ENCODE measurements at places on chromosomes 2 and 18.

DNA sequence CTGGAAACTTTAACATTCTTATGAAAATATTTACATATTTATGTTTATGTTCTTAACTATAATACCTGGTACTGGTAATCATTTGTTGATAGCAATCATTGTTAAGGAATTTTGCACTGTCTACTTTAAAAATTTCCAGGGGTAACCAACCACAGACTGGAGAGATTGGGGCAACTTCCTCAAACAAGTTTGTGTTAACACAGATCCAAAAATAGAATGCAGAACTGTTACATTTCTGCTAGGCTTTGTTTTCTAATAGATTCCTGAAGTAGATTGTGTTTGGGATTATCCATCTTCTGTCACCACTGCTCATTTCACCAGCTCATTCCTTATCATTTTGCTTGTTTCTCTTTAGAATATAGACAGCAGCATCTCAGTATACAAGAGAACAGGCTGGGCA is 23.7 kb downstream of the RNF125 start:
- DNase-seq, result no peak

DNA sequence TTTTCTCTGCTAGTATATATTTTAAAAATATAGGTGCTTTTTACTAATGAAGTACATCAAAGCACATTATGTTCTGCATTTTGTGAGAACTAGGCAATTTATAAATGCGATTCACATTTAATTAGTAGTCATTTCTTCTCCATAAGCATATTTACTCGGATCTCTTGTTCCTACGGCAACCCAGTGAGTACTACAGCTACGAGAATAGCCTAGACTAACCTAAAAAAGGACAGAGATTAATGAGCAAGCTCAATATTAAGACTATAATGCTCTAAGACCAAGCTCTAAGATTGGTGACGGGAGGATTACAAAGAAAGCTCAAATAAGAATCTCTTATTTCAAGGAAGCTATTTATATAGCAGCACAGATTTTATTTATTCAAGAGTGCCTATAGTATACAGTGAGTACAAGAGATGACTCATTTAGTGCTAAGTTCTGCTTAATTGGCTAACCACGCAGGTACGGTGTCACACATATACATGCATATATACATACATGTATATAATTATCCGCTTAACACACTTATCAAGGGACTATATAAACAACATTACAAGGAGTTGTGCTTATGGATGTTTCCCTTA is 364.7 kb downstream of the GPD2 start:
- no peak for DNase-seq

DNA sequence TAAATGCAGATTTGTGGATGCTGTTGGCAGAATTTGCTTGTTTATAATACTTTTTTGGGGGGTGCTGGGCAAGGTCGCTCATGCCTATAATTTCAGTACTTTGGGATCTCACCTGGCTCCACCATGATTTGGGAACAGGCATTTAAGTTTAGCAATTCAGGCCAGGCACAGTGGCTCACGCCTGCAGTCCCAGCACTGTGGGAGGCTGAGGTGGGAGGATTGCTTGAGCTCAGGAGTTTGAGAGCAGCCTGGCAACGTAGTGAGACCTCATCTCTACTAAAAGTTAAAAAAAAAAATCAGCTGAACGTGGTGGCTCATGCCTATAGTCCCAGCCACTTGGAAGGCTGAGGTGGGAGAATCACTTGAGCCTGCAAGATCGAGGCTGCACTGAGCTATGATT is 20.7 kb downstream of the TANC1 start:
- no peak for DNase-seq

GRCh38 chr2:237919593-237919992 is 47.2 kb upstream of the UBE2F start:
- no peak for DNase-seq

DNA sequence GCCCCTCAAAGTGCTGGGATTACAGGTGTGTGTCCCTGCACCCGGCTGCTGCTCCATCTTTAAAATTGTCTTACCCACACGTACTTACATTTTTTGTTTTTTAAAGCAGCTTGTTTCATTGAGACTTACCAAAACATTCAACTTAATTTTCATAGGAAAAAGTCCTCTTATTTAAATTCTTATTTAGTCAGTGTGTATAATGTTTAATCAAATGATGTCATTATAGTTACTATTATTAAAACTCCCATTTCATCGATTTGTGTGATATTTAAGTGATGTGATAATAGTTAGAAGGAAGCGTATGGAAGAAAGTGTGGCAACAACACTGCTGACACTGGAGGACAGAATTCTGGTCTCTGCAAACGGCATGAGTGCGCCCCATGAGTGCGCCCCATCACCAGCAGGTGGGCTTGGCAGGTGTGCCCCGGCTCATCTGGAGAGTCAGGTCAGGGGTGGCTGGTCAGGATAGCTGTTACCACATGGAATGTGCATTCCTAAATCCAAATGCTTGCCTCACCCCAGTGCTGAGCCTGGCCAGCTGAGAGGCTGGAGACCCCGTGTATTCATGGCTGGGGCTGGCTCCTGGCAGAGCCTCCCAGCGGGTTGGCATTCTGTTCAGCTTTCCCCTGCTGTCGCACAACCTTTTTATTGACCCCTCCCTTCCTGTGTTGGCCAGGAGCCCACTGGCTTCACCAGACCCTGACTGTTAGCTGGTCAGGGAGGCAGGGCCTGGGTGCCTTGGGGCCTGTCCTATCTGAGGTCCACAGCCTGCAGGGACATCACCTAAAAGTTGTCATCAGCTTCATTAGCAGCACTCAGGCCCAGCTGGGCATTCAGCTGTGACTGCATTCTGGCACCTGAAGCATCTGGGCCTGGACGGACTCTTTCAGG is 79.7 kb downstream of the AGAP1 start:
- DNase-seq, result no peak

- DNase-seq, result no peak
Observed at GRCh38 chr2:1633936-1634587, 110.3 kb downstream of the PXDN start.

DNA sequence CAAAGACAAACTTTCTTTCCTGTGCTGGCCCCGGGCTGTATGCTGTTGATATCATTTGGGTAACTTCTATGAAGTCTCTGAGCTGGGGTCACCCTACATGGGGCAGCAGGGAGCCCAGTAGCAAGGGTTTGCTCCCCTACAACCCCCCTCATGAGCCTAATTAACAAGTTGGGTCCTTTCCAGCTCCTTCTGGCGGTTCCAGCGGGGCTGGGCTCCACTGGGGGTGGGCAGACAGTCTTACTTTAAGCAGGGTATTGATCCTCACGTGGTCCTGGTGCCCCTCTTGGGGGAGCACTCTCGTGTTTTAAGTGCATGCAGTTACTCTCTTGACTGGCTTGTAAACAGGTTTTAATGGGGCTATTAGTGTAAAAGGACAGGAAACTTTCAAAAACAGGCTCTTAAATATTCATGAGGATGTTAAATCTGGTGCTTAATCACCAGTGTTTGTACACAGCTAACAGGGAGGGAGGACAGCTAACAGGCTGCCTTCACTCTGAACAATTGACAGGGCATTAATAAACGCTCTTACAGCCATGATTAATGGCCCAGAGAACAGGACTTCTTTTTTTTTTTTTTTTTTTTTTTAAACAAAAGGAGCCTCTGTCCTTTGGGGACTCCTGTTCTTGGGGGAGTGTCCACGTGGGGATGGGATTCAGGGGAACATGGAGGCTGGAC is 36.6 kb upstream of the SKOR2 start:
- no peak for DNase-seq

DNA sequence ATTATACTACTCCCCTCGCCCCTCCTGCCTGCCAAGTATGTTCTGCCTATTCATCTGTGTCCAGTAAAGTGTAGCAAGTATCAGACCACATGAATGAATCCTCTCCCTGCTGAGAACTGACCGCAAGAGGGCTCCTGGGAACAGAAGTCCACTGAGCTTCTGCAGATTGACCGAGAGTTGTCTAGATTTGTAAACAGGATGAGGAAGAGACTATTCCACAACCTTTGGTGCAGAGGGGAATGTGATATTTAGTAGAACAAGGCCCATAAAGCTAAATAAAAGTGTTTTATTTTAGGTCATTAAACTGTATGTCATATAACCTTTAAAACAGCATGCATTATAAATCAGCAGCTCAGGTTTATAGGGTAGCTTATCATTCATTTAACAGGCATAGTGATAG is 377.0 kb downstream of the DCC start:
- no peak for DNase-seq

DNA sequence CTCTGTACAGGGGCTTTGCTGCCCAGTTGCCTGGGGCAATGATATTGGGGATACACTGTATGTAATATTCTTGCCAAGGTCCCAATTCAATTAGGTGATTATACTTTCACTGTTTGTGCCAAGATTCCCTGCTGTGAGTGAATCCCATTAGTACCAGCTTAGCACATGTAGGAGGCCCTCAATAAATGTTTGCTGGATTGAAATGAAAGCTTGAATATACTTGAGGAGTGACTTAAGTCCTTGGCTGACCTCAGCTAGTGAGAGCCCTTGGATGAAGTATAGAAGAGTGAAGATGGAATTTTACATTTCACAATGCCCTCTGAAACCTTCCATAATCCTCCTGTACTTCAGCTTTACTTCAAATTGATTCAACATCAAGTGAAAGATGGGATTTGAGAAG is 102.9 kb downstream of the GATA6 start:
- DNase-seq, result no peak

DNA sequence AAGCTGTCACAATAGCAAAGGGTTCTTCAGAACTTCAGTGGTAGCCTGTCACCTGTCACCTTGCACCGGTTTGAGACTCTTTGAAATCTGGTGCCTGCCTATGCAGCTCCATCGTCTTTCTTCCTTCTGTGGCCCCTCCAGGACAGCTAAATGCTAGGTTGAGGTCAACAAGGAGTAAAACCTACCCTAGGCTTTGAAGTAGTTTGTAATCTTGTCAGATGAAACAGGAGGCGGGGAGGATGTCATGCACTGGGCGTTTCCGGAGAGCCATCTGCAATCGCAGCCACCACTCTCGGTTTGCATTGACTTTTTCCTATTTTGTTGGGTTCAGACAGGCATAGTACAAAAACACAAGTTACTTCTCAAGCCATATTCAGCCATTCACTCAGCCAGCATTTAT is 116.7 kb downstream of the LPIN1 start:
- no peak for DNase-seq

DNA sequence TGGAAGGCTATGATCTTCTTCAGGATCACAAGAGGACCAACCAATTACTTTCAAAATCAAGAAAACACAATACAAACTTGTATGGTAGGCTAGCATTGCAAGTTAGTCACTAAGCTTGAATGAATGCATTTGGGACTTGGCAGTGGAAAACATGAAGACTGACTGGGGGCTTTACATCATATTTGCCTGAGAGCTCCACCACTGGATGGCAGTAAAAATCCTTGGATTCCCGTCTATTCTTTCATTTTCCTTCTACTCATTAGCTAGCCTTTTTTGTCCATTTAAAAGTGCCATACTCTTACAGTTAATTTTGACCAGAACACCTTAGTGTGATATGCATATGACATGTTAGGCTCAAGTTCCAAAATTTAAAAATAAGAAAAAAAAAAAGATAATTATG is 63.5 kb upstream of the RASGRP3 start:
- DNase-seq, result no peak

GRCh38 chr2:127705391-127706065 is 4.2 kb downstream of the SFT2D3 start:
- no peak for DNase-seq

- DNase-seq, result no peak
Observed at GRCh38 chr2:43593254-43593653, 2.6 kb downstream of the THADA start.

DNA sequence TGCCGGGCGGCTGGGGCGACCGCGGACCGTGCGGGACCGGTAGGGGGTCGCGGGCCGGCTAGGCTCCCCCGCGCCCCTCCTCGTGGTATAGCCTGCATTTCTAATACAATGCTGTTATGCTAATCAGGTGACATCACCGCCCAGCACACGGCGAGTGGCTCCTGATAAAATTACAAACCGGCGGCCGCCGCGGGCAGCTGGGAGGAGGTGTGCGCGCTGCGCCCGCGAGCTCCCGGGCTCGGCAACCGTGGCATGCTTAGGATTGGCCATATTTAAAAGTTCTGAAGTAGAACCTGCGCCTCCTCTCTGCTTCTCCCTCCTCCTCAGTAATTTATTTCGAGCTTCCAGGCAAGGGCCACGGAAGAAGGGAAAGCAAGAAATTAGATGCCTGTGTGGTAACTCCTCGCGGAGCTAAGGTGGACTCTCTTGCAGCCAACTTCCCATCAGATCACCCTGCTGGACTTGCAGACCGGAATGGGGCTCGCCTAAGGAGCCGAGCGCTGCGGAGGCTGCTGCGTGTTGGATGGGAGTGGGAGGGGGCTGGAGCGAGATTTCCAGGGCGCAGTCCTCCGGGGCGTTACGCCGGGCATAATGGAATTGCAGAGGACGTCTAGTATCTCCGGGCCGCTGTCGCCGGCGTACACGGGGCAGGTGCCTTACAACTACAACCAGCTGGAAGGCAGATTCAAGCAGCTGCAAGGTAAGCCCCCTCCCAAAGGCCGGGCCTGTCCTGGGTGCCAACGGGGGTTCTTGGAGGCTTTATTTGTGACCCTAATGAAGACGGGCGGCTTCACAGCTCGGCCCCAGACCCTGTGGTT is 102.3 kb downstream of the SPTBN1 start:
- DNase-seq, result peak; percentile 62

DNA sequence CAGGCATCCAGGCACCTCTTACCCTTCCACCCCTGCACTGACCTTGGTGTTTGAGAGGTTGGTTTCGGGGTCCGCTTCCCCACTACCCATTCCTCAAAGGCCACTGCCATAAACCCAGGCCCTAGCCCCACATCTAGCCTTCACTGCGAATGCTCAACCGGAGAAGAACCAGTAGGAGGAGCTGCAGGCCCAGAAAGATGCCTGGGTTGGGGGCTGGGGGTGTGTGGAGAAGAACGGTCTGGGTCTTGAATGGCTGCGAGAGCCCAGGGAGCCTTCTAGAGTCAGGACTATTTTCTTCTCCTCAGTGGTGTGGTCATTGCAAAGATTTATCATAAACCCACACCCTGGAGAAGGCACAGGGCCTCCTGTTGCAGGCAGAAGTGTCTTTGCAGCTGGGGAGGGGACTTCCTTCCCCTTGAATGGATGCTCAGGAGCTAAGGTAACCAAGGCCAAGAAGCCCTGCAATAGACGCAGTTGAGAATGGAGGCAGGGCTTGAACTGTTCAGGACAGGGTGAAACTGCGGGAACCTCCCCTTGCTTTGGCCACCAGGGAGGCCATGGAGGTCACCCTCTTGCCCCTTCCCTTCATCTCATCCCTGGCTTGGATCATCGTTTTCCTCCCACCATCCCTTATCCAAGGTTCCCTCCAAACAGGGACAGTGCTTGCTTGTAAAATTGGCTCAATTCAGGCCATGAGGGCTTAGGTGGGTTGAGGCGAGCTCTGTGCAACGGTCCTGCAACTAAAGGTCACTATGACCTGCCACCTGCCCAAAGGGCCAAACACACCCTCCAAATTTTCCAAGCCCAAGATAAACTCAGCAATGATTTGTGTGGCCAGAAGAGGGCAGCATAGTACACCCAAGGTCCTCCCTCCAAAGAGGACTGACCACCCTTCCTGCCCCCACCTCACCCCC is 20.9 kb downstream of the THNSL2 start:
- no peak for DNase-seq

All from effector memory CD8-positive, alpha-beta T cell (primary cell).